ENCODE measurements at places on chromosomes 7 and 10.

GRCh38 chr7:37220664-37221063, 228.0 kb downstream of the ELMO1 start:
- no peak overlapping the region for H3K4me3 ChIP-seq
- H3K27ac ChIP-seq, result no peak overlapping the region
- DNase-seq, result no peak
- H3K4me1 ChIP-seq, result peaks cover 16% of the 10 kb centered on the region
- no peaks in the 10 kb centered on the region for H3K27me3 ChIP-seq
- peaks cover 19% of the 10 kb centered on the region for H3K36me3 ChIP-seq

GRCh38 chr7:48803250-48803649, 121.1 kb upstream of the CDC14C start:
- no peaks in the 10 kb centered on the region for H3K4me1 ChIP-seq
- no peak for DNase-seq
- H3K4me3 ChIP-seq, result no peak overlapping the region
- no peaks in the 10 kb centered on the region for H3K27me3 ChIP-seq

GRCh38 chr7:38007096-38007495, 86.7 kb downstream of the EPDR1 start:
- no peak overlapping the region for H3K4me3 ChIP-seq
- no peaks in the 10 kb centered on the region for H3K36me3 ChIP-seq
- DNase-seq, result no peak
- H3K27ac ChIP-seq, result no peak overlapping the region

DNA sequence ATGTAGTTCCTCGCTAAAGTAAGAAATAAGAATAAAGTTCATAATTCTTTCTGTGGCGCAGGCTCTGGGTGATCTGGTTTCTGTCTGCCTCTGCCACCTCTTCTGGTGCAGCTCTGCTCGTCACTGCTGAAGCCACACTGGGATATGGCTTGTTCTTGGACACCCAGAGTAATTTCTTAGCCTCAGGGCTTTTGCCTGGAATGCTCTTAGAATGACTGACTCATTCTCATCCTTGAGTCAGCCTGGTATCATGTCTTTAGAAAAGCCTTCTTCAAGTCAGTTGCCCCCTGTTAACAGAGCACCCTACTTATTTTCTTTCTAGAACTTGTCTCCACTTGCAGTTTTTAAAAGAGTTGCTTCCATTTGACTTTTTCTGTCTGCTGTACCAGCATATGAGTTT, 2.0 kb downstream of the ZSCAN25 start:
- peak overlapping the region; percentile 97 for H3K4me3 ChIP-seq
- H3K27me3 ChIP-seq, result no peaks in the 10 kb centered on the region
- H3K36me3 ChIP-seq, result peaks cover 35% of the 10 kb centered on the region

DNA sequence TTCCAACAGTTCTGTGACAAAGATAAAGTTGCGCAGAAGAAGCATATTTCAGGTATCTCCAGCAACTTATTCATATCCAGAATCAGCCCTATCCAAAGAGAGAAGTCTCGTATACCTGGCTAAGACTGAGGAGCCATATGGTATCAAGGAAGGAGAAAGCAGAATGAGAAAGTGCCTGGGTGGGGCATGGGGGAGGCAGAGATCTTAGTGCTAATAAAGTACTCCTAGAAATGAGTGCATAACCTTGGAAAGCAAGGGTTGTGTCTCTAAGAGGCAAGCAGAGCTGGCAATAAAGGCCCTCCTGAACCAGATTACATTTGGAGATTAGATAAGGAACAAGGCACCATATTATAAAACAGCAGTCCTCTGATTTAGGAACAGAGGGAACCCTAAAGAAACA, 12.7 kb downstream of the TASOR2 start:
- no peaks in the 10 kb centered on the region for H3K36me3 ChIP-seq
- peaks cover 35% of the 10 kb centered on the region for H3K4me1 ChIP-seq
- DNase-seq, result no peak
- no peaks in the 10 kb centered on the region for H3K27me3 ChIP-seq

- no peak overlapping the region for H3K4me3 ChIP-seq
- H3K4me1 ChIP-seq, result no peaks in the 10 kb centered on the region
- H3K27me3 ChIP-seq, result no peaks in the 10 kb centered on the region
- H3K27ac ChIP-seq, result no peak overlapping the region
- H3K36me3 ChIP-seq, result peaks cover 1% of the 10 kb centered on the region
These were observed 2.3 kb upstream of the ANKRD2 start for GRCh38 chr10:97570146-97570788.

- H3K27ac ChIP-seq, result peak overlapping the region; percentile 87
- no peak overlapping the region for H3K4me3 ChIP-seq
- H3K36me3 ChIP-seq, result peaks cover 5% of the 10 kb centered on the region
- DNase-seq, result no peak
These were observed 58.1 kb upstream of the ST8SIA6 start for GRCh38 chr10:17512341-17513001.

DNA sequence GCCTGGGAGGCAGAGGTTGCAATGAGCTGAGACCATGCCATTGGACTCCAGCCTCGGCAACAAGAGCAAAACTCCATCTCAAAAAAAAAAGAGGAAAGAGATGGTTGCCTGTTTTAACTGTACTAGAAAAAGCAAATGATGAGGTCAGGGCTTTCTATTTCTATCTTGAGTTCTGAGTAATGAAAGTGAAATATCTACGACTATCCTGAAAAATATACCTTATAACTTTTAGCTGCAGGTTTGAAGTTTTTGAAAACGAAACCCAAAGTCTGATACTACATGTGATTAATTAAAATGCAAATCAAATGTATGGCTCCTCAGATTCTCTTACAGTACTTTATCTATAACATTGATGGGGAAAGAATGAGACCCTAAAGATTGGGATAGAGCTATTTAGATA, 636.2 kb upstream of the LRRN3 start:
- H3K36me3 ChIP-seq, result no peaks in the 10 kb centered on the region
- no peak for DNase-seq
- H3K4me3 ChIP-seq, result no peak overlapping the region
- H3K27ac ChIP-seq, result no peak overlapping the region
- no peaks in the 10 kb centered on the region for H3K4me1 ChIP-seq

DNA sequence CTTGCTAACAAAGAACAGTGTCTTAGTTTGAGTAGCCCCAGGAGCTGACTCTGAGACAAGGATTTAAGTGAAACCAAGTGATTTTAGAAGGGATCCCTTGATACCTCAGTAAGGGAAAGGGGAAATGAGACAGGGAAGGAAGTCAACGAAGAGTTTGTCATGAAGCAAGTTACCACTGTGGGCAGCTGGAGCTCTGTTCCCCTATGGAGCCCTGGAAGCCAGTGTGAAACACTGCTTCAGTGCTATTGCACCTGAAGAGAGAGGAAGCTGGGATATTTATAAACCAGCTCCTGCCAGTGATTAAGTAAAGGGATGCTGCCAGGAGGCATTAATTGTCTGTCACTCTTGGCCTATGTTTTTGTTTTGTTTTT, 58.9 kb upstream of the WAPL start:
- DNase-seq, result no peak
- peaks cover 3% of the 10 kb centered on the region for H3K36me3 ChIP-seq
- no peak overlapping the region for H3K4me3 ChIP-seq
- H3K4me1 ChIP-seq, result no peaks in the 10 kb centered on the region

DNA sequence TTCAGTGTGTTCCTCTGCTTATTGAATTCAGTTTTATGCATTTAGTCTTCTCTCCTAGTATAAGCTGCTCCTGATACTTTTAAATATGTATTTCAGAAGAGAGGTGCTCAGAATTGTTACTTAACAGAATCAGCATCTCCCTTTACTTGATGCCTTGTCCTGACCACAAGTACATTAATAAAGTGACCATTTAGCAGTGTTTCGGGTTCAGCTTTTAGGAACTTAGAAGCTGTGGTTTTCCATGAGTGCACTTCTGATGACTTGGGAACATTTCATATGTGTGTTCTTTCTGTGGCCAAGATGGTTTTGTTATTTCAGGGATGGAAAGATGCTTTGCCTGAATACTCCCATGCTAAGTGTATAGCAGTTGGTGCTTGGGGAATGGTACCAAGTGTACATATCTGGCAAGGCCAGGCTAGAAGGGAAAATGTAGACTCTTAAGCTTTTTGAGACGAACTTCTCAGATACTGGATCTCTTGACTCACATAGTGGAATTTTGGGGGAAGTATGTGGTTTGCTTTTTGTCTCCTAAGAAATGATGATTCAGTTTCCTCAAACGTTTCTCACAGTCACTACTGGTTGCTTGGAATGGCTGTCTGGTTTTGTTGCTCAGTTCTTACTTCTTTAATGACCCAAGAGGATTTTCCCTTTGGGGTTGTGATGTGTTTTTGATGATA, 17.2 kb downstream of the SGPL1 start:
- peaks cover 12% of the 10 kb centered on the region for H3K36me3 ChIP-seq
- H3K4me1 ChIP-seq, result peaks cover 26% of the 10 kb centered on the region
- H3K27me3 ChIP-seq, result no peaks in the 10 kb centered on the region
- DNase-seq, result no peak
- no peak overlapping the region for H3K4me3 ChIP-seq
- no peak overlapping the region for H3K27ac ChIP-seq

- DNase-seq, result no peak
- peaks cover 2% of the 10 kb centered on the region for H3K36me3 ChIP-seq
- no peaks in the 10 kb centered on the region for H3K4me1 ChIP-seq
- no peaks in the 10 kb centered on the region for H3K27me3 ChIP-seq
- no peak overlapping the region for H3K27ac ChIP-seq
These were observed 34.0 kb downstream of the CDHR3 start for GRCh38 chr7:105996860-105997737.

DNA sequence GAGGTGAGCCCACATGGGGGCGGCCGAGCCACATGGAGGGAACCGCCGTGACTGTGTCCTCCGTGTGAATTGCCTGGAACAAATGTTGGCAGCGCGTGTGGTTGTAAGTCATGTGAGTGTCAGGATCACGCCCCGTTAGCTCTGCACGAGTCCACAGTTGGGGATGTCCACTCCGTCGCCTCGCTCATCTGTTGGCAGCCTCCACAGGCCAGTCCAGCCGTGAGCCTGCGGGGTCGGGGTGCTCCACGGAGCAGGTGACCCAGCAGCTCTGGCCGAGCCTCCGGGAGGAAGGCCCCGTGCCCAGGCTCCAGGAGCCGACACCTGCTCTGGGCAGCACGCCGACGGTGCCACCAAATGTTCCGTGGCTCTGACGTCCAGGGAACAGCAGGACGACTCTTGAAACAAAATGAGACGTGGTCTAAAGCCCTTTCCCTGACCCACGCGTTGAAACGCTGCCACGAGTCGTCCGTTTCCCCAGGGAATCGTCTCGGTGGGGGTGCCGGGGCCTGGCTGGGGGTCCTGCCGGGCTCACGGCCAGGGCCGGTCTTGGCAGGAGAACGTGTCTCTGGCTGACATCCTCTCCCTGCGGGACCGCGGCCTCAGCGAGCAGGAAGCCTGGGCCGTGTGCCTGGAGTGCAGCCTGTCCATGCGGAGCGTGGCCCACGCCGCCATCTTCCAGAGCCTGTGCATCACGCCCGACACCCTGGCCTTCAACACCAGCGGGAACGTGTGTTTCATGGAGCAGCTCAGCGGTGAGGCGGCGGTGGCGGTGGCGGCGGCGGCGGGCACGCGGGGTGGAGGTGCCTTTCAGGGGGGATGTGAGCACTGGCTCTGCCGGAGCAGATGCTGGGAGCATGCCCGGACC, 7.0 kb downstream of the KNDC1 start:
- no peak overlapping the region for H3K27ac ChIP-seq
- H3K27me3 ChIP-seq, result peaks cover 22% of the 10 kb centered on the region
- no peak overlapping the region for H3K4me3 ChIP-seq

DNA sequence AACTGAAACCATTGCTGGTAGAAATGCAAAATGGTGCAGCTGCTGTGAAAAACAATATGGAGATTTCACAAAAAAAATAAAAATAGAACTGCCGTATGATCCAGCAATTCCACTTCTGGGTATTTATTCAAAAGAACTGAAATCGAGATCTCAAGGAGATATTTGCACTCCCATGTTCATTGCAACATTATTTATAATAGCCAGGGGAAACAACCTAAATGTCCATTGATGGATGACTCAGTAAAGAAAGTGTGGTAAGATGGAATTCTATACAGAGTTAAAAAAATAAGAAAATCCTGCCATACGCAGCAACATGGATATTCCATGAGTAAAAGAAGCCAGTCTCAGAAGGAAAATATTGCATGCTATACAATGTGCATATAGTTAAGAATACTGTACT, 290.6 kb upstream of the GHITM start:
- H3K4me3 ChIP-seq, result no peak overlapping the region
- no peaks in the 10 kb centered on the region for H3K36me3 ChIP-seq
- no peak overlapping the region for H3K27ac ChIP-seq

DNA sequence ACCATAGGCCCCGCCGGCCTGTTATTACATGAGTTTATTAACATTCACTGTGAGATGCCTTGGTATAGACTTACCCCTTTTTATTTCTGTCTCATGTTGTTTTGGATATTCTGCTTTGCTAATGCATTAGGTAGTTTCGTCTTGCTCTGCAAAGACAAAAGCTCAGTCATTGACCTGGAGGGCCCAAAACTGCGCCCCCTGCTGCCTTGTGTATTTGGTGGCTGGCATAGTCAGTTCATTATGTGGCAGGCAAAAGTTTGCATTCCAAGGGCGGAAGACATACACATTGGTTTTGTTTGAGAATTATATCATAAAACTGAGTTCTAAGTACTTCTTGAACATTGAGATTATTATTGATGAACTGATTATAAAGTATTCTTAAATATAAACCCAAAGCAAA, 372.5 kb downstream of the SDK1 start:
- no peak overlapping the region for H3K4me3 ChIP-seq
- DNase-seq, result peak; percentile 13
- no peaks in the 10 kb centered on the region for H3K36me3 ChIP-seq
- H3K4me1 ChIP-seq, result no peaks in the 10 kb centered on the region
- H3K27me3 ChIP-seq, result peaks cover 18% of the 10 kb centered on the region
- no peak overlapping the region for H3K27ac ChIP-seq

DNA sequence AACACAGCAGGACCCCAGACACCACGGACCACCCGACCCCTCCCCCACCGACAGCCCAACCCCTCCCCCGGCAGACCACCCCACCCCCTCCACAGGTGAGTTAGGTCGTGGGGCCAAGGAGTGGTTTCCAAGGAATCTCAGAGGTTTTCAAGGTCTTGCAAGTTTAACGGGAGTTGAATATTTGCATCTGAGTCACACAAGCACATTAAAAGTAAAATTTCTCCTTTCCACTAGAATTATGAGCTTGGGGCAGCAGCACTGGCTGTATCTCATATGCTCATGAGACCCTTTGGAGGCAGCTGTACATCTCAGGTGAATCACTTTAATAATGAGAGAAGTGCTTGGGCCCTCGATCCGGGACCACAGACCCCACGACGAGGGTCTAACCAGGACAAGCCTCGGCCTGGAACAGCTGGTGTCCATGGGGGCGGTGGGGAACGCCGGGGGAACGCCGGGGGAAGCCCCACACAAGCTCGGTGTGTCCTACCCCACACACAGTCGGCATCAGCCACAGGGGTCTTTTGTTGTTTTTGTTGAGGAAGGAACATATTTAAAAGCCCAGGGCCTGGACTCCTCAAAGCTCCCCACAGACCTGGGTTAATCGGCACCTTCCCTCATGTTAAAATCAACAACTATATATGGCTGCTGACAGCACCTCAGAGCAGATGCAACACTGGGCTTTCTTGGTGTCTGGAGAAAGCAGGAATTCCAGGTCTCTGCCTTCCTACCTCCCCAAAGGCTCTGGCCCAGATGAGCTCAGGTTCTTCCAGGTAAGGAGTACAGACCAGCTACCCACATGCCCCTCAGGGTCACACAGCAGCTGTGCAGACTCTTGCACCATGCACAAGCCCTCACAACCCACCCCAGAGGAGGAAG, 130.3 kb downstream of the DIP2C start:
- H3K4me1 ChIP-seq, result no peaks in the 10 kb centered on the region
- no peak for DNase-seq
- no peak overlapping the region for H3K27ac ChIP-seq

- no peak overlapping the region for H3K27ac ChIP-seq
- DNase-seq, result no peak
- H3K4me3 ChIP-seq, result no peak overlapping the region
- H3K27me3 ChIP-seq, result peaks cover 31% of the 10 kb centered on the region
These were observed 30.5 kb upstream of the FBXW4 start for GRCh38 chr10:101725296-101726114.
